ENCODE measurements at places on chromosomes 7 and 10. TPM values are rescaled to one million over a fixed set of nuclear protein-coding genes. Genes with fewer than 3 reads are reported as not detected.

DNA sequence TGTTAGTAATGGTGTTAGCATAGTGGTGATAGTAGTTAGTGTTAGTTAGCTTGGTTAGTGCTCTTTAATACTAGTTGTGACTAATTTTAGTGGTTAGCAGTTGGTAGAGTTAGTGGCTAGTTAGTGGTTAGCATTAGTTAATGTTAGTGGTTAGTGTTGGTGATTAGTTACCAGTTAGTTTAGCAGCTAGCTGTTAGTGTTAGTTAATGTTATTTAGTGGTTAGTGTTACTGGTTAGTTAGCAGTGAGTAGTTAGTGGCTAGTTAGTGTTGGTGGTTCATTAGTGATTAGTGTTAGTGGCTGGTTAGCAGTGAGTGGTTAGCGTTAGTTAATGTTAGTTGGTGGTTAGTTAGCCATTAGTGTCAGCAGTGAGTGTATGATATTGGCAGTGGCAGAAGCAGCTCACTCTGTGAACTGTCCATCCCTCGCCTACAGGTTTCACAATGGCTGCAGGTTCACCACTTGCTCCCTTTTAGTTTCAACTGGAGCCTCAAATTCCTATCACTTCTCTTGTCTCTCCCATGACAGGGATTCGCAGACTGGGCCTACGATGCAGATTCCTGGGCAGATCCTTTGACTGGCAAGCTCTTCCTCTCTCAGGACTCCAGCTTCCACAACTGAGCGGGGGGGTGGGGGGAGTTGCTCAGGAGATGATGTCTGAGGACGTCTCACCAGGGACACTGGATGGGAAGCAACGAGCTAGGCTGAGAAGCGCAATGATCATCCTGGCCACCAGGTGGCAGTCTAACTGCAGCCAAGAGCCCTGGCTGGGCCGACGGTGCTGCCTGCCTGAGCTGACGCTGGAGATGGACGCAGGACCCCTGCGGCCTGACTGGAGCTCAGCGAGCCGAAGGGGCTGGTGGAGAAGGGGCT lies 19.5 kb downstream of the GHRHR start:
- peaks cover 5% of the 10 kb centered on the region for H3K4me1 ChIP-seq
- H3K27ac ChIP-seq: no peak overlapping the region
- H3K4me3 ChIP-seq: no peak overlapping the region
- H3K36me3 ChIP-seq: no peaks in the 10 kb centered on the region
- DNase-seq: peak; percentile 88

GRCh38 chr7:127699853-127700252 lies 47.9 kb downstream of the SND1 start:
- DNase-seq: no peak
- no peak overlapping the region for H3K27ac ChIP-seq
- H3K4me1 ChIP-seq: no peaks in the 10 kb centered on the region
- no peak overlapping the region for H3K4me3 ChIP-seq

DNA sequence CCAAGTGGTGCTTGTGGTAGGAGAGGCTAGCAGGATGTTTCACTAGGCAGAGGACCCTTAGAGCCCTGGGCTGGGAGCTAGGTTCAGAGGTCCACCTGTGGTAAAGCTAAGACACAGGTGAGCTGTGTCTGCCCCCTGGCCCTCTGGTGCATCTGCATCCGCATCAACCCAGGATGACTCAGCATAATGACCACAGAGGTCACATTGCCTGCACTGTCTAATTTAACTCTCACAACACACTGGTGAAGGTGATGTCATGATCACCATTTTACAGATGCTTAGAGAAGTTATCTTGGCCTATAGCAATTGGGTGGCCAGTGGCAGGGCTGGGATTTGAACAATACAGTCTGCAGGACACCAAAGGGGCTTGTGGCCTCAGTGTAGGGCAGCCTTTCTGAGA lies 33.1 kb downstream of the HABP2 start:
- H3K27me3 ChIP-seq: no peaks in the 10 kb centered on the region
- no peaks in the 10 kb centered on the region for H3K4me1 ChIP-seq
- H3K36me3 ChIP-seq: no peaks in the 10 kb centered on the region
- no peak for DNase-seq
- H3K27ac ChIP-seq: no peak overlapping the region
- no peak overlapping the region for H3K4me3 ChIP-seq

GRCh38 chr10:317271-317769 lies 182.1 kb downstream of the ZMYND11 start:
- peak; percentile 63 for DNase-seq
- H3K27ac ChIP-seq: peak overlapping the region; percentile 53
- no peaks in the 10 kb centered on the region for H3K36me3 ChIP-seq
- no peaks in the 10 kb centered on the region for H3K27me3 ChIP-seq
- no peaks in the 10 kb centered on the region for H3K4me1 ChIP-seq

GRCh38 chr10:116984202-116984990 lies 20.6 kb downstream of the SHTN1 start:
- no peak overlapping the region for H3K27ac ChIP-seq
- H3K36me3 ChIP-seq: no peaks in the 10 kb centered on the region
- H3K4me3 ChIP-seq: no peak overlapping the region

DNA sequence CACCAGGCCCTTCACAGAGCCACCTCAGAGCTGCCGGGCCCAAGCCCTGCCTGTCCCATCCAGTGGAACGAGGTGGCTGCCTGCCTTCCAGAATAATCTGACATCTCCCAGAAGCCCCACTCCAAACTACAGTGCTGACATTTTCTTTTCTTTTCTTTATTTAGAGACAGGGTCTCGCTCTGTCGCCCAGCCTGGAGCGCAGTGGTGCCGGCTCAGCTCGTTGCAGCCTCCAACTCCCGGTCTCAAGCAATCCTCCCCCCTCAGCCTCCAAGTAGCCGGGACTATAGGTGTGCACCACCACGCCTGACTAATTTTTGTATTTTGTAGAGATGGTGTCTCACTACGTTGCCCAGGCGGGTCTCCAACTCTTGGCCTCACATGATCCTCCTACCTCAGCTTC lies 346 bp downstream of the TMEM270 start:
- H3K27ac ChIP-seq: no peak overlapping the region

- DNase-seq: no peak
- no peak overlapping the region for H3K27ac ChIP-seq
- no peaks in the 10 kb centered on the region for H3K36me3 ChIP-seq
- H3K4me3 ChIP-seq: no peak overlapping the region
- H3K4me1 ChIP-seq: no peaks in the 10 kb centered on the region
- peaks cover 22% of the 10 kb centered on the region for H3K27me3 ChIP-seq
These were observed 33.8 kb downstream of the MICALL2 start for GRCh38 chr7:1425292-1426136.

Gene AGBL3
- total RNA-seq: 3.9 TPM

DNA sequence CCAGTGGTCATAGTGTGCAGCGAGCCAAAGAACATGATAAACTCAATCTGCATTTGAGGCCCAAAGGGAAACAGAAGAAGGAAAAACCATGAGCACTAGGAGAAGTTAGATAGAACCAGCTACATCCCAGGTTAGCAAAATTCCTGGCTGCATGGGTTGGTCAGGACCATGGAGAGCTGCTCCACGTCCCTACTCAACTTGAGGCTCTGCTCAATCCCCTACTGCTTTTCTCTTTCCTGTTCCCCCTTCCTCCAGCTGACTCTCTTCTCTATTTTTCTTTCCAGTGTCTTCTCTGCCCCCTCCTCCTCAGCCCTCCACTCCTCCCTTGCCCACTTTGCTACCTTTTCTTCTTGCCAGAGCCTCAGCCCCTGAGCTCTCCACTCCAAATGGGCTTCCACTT lies 21.9 kb upstream of the VSIR start:
- H3K27me3 ChIP-seq: no peaks in the 10 kb centered on the region
- H3K36me3 ChIP-seq: no peaks in the 10 kb centered on the region
- no peak overlapping the region for H3K27ac ChIP-seq
- no peak overlapping the region for H3K4me3 ChIP-seq
- H3K4me1 ChIP-seq: no peaks in the 10 kb centered on the region
- DNase-seq: no peak

Measured in upper lobe of right lung (tissue), 1 donor.